ENCODE measurements at places on chromosomes 5 and 9.

DNA sequence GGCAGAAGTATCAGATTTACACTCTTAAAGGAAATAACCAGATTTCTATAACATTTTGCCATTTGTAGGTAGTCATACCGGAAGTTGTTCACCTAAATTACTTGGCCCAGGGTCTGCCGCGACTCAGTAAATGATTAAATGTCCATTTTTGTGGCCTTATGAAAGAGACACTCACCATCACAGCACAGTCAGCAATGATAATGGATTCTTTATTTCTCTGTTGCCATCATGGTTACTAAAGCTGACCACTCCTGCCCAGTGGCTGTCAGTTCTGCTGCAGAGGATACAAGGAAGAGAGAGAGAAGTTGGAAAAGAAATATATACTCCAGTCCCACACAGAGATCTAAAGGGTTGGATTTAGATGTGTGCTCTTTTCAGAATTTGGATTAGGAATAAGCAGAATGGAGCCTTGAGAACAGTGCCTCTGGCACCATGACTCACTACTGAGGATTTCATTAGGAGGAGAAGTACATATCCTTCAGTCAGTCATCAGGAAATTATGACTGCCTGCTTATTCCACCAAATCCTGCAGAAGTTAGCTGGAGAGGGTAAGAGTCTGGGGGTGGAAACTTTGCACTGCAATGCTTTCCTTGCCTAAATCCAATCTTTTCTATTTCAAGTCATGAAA, 72.8 kb upstream of the EFNA5 start:
- no peak for DNase-seq

DNA sequence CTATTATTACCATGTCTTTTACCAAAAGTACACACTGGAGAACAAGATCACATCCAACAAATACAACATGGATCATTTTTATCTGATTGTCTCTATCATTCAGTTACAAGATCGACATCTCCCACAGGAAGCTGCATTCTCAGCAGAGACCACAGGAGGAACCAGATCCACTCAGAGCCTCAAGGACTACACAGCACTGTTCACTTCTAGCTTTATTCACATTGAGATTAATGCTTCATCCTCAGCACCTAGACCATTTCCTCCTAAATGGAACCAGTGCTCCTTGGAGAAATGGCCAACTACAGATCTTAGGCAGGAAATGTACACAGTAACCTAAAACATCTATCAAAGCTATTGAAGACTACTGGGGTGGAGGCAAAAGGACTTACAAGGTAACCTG, 13.3 kb upstream of the C5orf15 start:
- DNase-seq: no peak

DNA sequence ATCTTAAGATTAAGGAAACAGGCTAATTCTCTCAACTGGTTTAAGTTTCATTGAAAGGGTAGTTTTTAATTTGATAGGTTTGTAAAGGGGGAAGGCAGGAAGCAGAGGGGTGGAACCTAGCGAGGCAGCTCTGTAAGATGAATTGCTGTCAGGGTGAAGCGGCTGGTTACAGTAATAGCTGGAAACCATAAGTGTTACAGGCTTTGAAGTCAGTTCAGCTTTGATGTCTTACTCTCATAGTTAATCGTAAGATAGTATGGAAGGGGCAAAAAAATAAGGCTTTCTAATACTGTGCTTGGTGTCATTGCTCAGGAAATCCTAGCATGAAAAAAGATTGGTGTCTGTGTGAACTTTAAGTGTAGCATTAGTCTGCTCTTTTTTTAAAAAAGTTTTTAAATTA, 20.3 kb downstream of the POU5F2 start:
- peak; percentile 26 for DNase-seq

DNA sequence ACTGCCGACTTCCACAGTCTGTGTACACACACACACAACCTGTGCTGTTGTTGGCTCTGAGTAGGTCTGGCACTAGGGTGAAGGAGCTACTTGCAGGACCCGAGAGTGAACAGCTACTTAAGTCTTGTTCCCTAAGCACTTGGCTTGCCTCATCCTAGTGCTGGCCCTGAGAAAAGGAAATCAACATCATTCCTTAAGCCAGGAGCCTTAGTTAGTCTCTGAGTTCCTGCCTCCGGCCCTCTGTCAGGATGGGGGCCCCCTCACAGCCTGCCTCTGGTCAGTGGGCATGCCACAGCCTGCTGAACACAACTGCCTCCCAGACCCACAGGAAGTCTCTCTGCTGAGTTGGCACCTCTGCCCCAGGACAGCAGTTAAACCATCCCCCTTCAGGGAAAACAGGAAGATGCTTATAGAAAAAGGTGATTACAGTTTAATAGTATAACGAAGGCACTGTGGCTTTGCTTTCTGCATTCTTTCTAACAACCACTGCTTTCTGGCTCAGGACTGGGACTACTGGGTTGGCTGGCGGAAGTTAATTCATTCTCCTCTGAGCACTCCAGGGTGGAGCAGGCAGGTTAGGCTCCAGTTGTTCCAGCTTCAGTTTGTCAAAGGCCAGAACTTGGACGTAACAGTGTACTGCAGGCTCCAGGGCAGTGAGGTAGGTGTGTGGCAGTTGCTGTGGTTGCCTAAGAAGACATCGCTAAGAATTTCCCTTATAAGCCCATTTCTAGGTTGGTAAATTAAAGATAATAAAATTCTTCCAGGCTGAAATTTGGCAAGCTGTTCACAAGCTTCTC, 2.8 kb downstream of the MAMDC2 start:
- no peak for DNase-seq

DNA sequence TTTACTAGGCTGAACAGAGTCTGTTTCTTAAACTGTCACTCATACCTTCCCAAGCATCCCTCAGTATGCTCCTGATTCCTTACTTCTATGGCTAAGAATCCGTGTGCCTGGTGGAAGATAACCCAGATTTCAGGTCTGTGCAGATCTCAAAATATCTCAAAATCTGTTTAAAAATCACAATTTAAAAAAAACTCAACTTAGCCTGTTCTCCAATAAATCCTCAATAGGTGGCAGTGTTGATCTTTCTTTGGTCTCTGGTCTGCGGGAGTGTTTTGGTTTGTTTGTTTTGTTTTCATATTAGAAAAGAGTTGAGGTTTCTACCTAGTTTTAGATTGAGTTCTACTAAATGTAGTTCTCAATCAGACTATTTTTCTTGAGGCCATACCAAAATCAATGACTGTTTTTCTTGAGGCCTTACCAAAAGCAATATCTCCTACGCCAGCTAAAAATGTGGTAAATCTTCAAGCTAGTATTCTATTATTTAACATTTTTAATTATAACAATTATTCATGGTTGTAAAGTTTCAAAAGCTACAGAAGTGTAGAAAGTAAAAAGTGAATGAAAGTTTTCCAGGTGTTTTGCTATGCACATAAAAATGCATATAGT, 57.9 kb downstream of the TGFBR1 start:
- DNase-seq: peak; percentile 25

DNA sequence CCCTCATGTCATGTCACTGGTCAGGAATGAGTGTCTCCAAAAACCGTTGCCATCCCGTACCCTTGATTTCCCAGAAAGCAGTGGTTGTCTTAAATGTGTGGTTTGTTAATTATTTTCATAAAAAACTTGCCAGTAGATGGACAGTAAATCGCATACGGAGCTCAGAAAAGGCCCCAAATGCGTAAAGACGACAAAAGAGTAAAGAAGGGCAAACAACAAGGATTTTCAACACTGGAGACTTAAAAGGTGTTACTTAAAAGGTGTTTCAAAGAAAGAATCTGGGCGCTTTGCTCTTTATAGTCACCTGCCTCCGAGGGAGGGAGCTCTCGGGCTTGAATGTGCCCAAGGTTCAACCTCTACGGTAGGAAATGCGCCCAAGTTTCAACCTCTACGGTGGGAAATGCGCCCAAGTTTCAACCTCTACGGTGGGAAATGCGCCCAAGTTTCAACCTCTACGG, 734 bp downstream of the KIF27 start:
- DNase-seq: no peak

DNA sequence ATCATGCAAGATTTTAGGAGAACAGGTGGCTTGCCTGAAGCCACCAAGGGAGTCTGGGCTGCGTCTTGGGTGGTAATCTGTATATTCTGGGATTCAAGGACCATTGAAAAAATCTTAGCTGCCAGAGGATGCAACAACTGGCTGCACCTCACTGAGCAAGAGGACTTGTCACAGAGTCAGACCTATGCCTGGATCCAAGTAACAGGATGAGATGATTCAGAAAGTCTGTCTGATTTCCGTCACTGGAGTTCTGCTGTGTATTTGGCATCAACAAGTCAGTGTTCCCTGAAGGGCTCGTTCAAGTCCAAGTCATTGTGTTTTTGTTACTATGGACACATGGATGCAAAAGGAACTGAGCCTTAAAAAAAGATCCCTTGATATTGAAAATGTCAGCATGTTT, 37.8 kb upstream of the CARTPT start:
- no peak for DNase-seq

DNA sequence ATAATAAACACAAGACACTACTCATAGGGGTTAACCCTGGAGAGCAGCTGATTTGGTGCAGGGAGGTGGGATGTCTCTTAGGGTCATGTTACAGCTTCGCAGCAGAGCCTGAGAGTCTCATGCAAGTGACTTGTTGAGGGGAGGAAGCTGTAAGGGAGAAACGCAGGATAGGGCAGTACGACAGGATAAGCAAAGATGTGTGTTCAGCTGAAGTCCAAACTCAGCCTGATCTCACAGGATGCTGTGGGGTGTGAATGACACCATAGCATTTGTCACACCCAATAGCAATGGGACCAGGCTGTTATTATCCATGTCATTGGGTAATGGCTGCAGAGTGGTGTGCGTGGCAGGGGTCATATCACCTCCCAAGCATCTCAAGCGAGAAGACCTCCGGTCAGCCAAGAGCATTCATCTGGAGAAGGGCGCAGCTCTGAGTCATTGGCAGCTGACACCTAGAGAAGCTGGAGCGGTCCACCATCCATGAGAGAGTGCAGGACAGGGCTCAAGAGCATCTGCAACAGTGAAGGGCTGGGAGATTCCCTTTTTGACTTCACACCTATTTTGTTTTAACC, 49.2 kb upstream of the RPL26L1 start:
- DNase-seq: no peak

GRCh38 chr5:75367401-75367800, 30.4 kb downstream of the HMGCR start:
- no peak for DNase-seq

DNA sequence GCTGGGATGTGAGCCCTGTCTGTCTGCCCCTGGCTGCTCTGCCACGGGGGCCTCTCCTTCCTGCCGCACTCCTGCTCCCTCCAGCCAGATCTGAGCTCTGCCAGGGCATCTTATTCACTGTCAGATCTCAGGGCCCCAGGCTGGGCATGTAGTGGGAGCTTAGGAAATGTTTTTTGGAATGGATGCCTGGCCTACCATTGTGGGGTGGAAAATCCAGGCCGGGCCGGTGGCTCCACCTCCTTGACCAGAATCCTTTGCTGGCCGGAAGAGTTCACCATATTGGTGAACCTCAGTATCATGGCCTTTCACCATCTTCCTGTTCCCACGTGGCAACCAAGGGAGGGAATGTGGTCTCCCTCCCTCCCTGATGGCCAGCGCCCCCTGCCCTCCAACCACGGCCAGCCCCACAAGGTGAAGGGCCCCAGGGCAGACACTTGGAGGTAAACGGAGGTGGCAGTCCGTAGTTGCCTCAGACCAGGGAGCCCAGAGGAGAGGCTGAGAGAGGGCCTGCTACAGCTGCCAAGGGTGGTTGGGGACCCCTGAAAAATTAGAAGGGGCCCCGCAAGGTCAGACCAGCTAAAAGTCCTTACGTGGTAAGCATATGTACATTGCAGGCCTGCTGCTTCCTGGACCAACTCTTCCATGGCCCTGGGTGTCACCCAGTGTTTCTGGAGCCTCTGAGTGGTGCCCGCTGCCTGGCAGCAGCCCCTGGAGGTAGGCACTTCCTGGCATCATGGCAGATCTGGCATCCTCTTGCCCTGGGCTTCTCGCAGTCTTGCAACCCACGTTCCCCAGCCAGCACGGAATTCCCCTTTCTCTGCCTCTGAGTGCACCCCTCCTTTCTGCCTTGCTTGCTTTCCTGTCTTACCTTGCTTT, 153.3 kb downstream of the RGS3 start:
- DNase-seq: peak; percentile 68

DNA sequence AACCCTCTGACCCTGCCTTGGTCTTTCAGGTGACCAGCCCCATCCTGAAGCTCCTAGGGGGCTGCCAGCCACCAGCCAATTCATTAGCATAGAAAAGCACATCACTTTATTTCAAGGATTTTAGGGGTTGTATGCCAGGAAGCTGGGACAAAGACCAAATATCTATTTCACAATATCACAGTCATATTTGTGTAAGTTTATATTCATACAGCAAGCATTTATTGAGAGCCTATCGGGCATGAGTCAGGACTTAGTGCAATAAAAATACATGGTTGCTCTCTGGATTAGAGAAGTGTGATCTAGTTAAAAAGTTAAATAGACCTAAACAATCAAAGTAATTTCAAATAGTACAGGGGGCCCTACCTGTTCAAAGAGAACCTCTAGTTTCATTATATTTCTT, 113.8 kb downstream of the ERCC6L2 start:
- DNase-seq: no peak

GRCh38 chr5:93721511-93721910, 19.9 kb downstream of the POU5F2 start:
- DNase-seq: no peak

DNA sequence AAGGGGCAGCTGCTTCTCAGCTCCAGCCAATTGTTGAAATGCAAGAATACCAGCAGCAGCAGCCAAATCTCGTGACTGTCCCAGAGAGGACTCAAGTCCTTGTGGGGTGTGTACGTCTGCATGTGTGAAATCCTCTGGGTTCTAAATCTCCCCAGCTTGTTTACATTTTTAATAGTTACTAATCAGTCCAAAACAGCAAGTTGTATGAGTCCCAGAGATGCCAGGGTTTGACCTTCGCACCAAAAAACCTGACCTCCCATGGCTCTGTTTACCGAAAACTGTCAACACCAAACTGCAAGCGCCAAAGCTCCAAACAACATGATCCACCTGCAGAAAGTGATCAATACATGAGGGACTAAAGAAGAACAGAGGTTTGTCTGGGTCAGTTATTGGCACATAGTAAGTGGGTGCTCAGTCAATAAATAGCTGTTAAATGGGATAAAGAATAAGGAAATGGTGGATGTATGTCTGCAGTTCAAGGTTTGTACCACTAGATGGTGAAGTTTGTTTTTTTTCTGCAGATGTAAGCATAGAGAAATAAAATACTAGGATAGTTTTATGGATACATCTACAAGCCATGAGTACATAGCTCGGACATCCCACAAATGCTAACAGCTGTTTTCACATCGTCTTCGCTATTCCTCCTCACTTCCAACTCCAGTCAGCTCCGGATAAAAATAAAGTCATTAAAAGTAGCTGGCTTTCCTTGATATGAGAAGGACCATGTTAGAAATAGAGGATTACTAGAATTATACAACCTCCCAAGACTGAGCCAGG, 85.3 kb upstream of the ADRB2 start:
- no peak for DNase-seq

GRCh38 chr9:131545003-131545785, at the start of gene PRRT1B:
Gene PRRT1B (plus strand): TSS chr9:131545523. CDS start chr9:131545616, 93 bp downstream.
- no peak for DNase-seq

DNA sequence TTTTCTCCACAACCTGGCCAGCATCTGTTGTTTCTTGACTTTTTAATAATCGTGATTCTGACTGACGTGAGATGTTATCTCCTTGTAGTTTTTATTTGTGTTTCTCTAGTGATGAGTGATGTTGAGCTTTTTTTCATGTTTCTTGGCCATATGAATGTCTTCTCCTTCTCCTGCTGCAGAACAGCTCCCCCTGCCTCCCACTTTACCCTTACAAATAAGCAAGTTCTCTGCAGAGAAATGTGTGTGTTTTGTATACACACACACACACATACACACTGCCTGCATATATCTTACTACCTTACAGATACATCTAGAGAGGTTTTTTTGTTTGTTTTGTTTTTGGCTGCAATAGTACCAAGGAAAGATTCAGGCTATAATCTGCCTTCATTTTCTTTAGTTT, 88.7 kb upstream of the PHF24 start:
- DNase-seq: peak; percentile 14

Data from activated CD8-positive, alpha-beta T cell treated with anti-CD3 and anti-CD28 coated beads for 36 hours (primary cell).